ENCODE measurements at places on chromosomes 11 and 22.

GRCh38 chr11:93870616-93871015 lies 20.2 kb upstream of the VSTM5 start:
- no peak for DNase-seq

- DNase-seq = no peak
Measured at GRCh38 chr11:34356913-34357700, 703 bp downstream of the ABTB2 start.

GRCh38 chr11:69284081-69284511 lies 9.9 kb upstream of the MYEOV start:
- DNase-seq = no peak

- no peak for DNase-seq
Measured at GRCh38 chr11:96125400-96125799, 201.5 kb upstream of the MTMR2 start.

DNA sequence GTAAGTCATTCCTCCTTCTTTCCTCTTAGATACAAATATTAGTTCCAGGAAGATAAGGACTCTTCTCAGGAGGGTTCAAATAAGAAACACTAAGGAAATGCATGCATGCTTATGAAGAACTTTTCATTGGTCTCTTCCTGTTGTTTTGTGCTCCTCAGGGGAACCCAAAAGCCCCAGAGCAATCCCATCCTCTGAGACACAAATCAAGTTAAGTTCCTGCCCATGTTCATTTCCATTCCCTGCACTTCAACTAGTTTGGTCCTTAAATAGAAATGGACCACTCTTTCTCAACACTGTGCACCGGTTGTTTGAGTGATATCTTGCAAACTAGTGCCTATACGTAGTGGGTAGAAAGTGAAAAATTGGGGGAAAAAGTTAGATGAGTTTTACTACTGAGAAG lies at the start of gene OR10G4:
TSS of gene OR10G4 (plus strand) at position 301 of the 400 bp plus-strand sequence. CDS start 2,578 bp downstream, outside the sequence.
- no peak for DNase-seq

All from NCI-H187 treated with DMSO at 0.1 percent for 48 hours (cell line).